ENCODE measurements at places on chromosomes 11 and 22.

GRCh38 chr11:11864803-11865202, 23.0 kb downstream of the USP47 start:
- DNase-seq, result no peak

- DNase-seq, result no peak
These were observed 12.0 kb downstream of the SIPA1 start for GRCh38 chr11:65649656-65650546.

DNA sequence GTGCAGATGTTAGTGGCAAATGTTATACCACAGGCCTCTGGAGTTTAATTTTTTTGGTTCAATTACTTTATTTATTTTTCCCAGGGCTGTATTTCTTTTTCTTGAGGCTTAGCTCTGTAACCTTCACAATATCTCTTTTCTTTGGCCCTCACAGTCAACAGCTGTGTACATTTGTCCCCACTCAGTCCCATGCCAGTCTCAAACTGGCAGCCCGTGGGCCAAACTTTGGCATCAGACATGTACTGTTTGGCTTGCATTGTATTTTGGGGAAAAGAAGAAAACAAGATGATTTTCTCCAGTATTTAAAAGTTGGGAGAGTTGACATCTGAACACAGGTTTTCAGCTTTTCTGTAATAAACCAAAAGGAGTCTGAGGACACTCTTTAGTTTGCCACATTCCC, 87.1 kb downstream of the PRR5L start:
- no peak for DNase-seq

DNA sequence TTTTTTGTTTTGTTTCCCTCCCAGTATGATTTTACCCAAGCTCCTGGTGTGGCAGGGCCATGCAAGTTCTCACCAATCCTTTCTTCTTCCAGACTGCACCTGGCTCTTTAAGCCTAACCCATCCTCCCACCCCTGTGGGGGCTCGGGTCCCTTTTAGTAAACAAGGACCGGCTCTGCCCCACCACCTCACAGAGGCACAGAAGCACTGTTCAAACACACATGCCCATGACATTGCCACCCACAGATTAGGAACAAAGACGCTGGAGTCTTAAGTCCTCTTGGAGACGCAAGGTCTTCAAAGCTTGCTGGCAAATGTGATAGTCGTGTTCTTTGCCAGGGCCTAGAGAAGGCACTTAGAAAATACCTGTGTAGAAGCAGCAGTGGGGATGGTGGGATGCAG, 18.9 kb downstream of the UQCR10 start:
- DNase-seq, result no peak

GRCh38 chr11:131688048-131688693, 317.8 kb downstream of the NTM start:
- DNase-seq, result peak; percentile 50

DNA sequence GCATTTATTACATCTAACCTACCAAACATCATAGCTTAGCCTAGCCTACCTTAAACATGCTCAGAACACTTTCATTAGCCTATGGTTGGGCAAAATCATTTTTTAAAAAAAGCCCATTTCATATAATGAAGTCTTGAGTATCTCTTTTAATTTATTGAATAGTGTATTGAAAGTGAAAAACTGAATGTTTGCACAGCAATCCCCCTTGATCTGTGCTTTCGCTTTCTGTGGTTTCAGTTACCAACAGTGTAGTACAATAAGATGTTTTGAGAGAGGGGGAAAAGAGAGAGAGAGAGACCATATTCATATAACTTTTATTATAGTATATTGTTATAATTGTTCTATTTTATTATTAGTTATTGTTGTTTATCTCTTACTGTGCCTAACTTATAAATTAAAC, 8.4 kb upstream of the MAP6 start:
- no peak for DNase-seq

DNA sequence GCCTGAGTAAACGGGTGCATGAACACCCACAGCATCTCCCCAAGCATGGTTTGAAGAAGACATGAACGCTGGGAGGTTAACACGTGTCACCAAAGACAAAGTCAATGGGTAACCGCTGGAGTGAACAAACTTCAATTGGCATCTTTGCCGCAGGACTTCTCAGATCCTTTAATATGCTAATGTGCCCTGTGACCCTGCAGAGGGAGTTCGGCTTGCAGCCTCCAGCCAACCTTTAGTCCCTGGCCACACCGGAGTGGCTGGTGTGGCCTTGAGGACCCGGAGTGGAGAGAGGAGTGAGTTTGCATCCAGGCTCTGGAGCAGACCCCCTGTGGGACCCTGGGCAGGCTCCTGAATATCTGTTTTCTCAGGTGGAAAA, 57.0 kb downstream of the FLRT1 start:
- no peak for DNase-seq

DNA sequence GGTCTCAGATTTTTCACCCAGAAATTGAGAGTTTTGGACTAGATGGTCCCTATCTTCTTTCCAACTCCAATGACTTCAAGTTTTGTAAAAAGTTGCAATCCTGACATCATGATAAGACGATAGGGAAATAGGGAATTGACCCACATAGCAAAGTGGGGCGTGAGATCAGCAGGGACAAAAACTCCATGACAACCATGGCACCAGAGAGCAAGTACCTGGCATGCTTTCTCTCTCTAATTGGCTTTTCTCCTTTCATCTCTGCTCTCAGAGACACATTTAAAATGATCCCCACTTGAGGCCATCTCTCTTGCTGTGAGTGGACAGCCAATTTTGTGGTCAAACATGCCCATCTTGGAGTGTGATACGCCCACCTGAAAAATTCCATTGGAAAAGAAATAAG, at the start of gene OR5AN1:
OR5AN1 (plus strand) TSS at position 301 of the 400 bp plus-strand sequence. CDS start 5,564 bp downstream, outside the sequence.
- no peak for DNase-seq

DNA sequence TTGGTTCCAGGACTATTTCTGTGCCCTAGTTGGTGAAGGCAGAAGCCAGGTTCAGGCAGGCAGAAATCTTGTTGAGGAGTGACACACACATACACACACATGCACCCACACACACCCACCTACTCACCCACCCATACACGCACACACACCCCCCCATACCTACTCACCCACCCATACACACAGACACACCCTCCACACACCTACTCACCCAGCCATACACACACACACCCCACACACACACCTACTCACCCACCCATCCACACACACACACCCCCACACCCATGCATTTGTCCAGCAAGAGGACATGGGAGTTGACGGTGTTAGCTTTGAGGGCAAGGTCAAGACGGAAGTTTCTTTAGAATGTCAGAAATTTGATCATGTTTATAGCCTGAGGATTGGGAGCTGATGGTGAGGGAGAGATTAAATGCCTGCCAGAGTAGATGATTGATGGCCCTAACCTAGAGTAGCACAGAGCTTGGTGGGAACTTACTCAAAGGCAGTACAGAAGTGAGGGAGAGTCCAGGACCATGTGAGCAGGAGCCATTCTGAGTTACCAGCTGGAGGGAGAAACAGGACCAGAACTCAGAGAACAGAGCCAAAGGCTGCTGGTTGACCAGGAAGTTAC, 68.9 kb downstream of the CYB5R2 start:
- no peak for DNase-seq

- no peak for DNase-seq
These were observed 4.3 kb downstream of the MPST start for GRCh38 chr22:37023743-37024338.

Data from G401 (cell line).